Eye (tissue), 1 donor: ENCODE measurements at places on chromosomes 7 and 10.

- DNase-seq = no peak
These were observed 32.5 kb downstream of the CCDC6 start for GRCh38 chr10:59873896-59874295.

GRCh38 chr10:65708057-65708456 is 1217.8 kb upstream of the LRRTM3 start:
- no peak for DNase-seq

DNA sequence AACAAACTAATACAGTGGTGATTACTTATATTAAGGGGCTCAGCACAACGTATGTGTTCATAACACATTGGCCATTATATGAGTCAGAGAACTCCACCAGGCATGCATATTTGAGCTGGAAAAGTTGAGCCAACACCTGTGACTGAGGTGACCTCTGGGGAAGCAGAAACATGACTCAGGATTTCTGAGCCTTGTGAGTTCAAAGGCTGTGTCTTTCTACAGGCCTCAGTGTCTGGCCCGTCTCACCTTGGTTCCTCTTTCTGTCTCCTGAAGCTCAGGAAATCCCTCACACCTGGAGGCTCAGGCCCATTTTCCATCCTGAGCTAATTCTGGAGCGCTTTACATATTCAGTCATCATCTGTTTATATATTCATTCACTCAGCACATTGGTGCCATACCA is 230.9 kb upstream of the AGK start:
- DNase-seq = no peak

DNA sequence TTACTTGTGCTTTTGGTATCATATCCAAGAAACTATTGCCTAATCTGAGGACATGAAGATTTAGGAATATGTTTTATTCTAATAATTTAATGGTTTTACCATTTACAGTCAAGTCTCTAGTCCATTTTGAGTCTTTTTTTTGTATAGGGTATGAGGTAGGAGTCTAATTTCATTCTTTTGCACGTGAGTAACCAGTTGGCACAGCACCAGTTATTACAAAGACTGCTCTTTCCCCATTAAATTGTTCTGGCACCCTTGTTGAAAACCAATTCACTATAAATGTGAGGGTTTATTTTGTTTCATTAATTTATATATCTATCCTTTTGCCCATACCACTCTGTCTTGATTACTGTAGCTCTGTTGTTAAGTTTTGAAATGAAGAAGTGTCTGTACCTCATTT is 381.6 kb downstream of the SUGCT start:
- no peak for DNase-seq

- no peak for DNase-seq
These were observed 62.6 kb downstream of the CCNY start for GRCh38 chr10:35398908-35399307.

DNA sequence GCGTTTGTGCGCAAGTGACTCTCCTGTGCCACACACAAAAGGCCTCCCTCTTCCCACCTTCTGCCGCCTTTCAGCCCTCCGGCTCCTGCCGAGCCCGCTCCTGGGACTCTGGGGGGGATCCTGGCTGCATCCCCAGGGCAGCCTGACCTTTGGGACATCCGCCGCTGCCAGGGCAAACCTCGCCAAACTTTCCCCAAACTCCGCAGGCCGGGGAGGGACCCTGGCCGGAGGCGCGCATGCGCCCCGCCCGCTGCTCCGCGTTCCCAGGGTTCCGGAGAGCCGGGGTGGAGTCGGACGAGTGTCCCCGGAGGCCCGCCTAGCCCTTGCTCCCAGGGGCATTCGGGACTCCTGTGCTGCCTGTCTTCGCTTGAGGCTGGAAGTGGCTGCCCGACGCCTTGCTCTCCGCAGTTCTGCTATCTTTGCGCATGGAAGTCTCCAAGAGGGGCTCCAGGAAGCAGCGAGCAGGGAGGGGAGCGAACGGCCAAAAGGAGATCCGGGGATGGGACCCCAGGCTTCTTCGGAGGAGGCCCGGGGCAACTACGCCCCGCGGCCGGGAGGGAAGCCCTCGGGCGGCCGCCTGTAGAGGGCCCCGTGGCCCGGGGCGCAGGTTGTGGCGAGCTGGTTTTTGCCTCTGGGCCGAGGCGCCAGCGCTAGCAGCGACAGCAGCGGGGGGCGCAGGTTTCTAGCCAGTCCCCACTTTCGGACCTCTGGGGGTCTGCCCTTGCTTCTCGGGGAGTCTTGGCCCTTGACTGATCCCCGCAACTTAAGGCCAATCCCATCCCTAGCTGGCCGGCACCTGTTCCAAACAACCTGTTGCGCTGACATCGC is 7.0 kb downstream of the PTF1A start:
- peak; percentile 45 for DNase-seq

- DNase-seq = no peak
These were observed 34.5 kb upstream of the CYP26C1 start for GRCh38 chr10:93026072-93026471.

DNA sequence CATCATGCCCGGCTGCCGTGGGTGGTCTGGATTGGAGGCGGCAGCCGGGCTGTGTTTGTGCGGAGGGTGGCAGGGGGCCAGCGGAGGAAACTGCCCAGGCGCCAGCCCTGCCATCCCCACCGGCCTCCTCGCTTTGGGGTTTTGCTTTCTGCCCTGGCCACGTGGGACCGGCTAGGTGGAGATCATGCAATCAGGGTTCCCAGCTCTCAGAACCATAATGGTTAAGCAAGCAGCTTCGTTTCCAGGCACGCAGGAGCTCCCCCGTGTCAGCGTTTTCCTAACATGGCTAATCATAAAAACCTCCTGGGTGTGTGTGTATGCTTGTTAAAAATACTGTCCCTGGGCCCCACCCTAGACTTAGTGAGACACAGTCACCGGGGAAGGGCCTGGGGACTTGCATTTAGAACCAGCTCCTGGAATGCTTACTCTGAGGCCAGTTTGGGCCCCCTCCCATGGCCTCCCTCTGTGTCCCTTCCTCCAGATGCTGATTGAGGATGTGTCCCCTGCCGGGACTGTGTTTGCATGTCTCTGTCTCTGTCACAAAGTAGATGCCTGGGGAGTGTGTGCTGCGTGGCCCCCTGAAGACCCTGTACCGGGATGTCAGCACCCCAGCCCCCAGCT is 119.3 kb downstream of the CUX1 start:
- DNase-seq = peak; percentile 50

DNA sequence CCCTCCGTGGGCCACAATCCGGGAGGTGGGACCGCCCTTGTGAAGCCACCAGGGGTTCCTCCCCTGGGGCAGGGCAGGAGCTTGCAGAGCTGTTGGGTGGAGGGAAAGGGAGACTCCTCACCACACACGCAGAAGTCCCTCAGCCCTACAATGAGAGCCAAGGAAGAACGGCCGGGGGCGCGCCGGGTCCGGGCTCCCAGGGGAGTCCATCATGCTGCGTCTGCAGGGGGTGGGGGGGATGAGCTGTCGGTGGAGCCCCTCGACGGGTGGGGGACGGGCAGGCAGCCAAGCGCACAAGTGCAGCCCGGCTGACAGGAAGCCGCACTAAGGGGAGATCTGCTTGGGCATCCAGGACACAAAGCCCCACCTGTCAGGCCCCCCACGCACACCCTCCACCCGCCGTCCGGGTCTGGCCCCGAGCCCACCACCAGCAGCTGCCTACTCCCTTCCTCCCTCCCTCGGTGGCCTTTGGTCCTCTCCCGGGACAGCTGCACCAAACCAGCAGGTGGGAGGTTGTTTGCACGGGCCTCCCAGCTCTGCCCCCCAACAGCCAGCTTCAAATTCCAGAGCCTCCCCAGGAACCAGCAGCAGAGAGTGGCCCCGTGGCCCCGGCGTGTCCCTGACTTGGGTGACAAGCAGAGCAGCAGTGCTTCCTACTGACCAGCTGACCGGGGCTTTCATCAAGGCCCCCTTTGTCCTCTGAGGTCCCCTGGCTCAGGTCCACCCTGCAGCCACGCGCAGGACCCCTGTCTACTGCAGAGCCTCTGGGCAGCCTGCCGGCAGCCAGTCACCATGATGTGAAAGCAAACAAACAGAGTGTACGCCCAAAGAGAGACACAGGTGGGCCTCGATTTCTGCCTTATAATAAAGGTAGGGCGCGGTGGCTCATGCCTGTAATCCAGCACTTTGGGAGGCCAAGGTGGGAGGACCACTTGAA is 50.3 kb downstream of the HIP1 start:
- peak; percentile 42 for DNase-seq

DNA sequence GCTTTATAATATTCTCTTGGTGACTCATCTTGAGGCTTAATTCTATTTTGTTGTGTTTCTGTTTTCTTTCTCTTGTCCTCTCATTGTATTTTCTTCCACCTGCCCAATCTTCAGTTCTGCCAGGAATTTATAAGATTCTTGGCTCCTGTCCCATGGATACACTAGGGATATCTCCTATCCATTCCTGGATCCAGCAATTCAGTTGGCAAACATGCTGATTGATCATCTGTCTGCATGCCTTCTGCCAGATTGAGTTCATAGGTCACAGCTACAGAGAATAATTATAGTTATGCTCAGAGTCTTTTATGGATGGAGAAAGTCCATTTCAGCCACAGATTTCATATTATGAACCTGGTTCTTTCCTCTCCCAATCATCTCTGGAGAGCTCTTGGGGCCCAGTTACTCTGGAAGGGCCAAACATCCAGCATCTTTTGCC is 140.4 kb upstream of the MAGI2 start:
- peak; percentile 2 for DNase-seq

DNA sequence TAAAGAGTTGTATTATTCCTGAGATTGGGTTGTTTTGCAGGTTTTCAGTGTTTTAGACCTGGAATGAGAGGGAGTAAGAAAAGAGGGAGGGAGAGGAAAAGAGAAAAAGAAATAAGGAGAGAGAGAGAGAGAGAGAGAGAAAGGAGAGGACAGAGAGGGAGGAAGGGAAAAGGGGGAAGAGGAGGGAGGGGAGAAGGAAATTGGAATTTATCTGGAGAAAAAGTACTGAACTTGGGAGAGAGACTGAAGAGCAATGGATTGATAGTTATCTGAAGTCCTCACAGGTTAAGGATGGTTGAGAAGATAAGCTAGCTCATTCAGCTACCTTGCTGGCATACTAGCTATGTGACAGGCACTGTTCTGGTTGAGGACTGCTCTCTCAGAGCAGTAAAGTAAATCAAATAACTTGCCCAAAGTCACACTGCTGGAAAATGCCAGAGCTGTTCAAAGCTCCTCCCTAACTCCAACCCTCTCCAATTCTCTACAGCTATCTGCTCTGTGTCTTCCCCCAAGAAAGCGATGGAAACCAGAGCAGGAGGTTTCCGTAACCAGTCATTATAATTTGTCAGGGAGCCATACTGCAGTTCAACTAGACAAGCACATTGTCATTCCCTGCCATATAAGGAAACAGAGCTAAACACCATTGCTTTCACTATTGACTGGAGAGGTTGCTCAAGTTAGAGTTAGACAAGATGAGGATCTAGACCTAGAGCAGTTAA is 10.7 kb downstream of the CALD1 start:
- DNase-seq = no peak

- DNase-seq = no peak
These were observed 1231.6 kb upstream of the CELF2 start for GRCh38 chr10:9786101-9786500.

DNA sequence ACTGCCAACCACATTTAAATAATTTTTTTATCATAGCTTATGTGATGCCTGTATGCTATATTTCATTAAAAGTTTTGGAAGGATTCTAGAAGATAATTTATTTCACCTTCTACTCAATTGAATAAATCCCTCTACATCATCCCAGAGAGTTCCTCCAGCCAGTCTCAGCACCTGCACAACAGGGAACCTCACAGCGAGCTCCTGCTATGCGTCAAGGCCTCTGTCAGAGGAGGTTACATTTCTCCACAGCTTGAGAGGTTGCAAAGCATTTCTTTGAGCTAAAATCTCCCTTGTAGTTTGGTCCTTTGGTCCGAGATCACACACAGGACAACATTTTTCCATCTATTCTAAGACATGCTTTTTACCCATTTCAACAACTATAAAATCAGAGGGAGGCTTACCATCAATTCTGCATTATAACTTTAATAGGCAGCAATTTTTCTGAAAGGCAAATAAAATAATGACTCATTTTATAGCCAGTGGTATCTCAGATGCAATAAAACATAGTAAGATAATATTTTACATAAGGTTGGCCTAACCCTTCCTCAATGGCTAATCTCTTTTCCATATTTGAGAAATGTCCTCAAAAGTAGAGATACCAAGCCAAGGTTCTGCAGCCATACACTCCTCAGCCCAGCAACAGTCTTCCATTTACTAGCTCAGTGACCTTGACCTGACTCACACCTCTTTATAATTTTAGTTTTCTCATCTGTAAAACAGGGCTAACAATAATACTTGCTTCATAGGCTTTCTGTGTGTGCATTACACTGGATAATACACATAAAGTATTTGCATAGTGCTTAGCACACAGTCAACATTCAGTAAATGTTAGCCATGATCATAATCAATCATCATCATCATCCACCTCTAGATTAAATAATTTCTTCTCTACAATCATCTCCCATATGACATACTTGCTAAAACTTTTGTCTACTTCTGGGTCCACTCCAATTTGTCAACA is 68.8 kb downstream of the DOCK4 start:
- no peak for DNase-seq

DNA sequence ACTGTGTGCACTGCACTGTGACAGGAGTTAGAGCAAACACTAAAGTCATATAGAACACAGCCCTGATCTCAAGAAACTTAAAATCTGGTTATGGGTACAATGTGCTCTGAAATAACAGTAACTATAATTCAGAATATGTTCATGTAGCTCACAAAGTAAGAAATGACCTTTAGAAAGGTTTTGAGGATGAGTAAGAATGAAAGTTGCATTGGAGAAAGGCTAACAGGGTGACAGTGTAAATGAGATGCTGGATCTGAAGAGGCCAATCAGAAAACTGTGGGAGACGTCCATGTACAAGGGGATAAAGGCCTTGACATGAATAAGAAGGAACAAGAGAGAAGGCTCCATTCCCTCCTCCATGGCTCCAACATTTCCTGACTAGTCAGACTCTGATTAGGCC is 124.7 kb downstream of the GRM3 start:
- no peak for DNase-seq

- no peak for DNase-seq
These were observed 133.1 kb downstream of the BBS9 start for GRCh38 chr7:33262476-33262875.

- DNase-seq = no peak
These were observed 49.5 kb downstream of the VSTM2A start for GRCh38 chr7:54591404-54592386.

GRCh38 chr10:129785536-129785981 is 178.5 kb downstream of the EBF3 start:
- DNase-seq = no peak

DNA sequence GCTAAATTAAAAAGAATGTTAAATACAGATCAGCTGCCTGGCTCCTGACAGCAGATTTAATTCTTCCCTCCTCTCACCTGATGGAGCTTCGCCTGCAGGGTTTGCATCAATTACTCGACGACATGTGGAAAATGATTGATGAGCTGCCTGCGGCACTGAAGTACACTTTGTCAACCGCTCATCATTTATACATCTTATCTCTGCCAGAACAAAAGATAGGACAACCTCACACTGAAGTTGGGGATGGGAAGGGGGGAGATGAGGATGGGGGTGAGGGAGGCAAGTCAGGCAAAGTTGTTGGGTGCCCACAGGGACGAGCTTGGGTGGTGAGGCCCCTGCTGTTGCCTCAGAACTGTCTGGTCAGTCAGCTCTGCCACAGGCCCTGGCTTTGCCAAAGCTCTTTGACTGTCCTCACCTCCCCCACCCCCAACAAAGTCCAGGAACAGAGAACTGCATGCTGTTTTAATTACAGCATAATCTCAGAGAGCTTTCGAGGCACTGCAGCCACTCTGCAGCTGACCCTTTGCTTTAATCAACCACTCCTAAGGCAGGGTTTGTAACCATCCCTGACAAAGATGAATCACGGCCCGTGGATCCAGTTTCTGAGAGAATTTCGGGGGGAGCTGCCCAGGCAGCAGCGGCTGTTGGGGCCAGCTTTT is 702.3 kb downstream of the LRMDA start:
- no peak for DNase-seq

GRCh38 chr10:1652151-1652550 is 85.2 kb downstream of the ADARB2 start:
- DNase-seq = no peak

- no peak for DNase-seq
These were observed 551.0 kb upstream of the FOXK1 start for GRCh38 chr7:4131063-4131462.
